Activated CD8-positive, alpha-beta T cell treated with anti-CD3 and anti-CD28 coated beads for 36 hours (primary cell): ENCODE measurements at places on chromosomes 7 and 10.

DNA sequence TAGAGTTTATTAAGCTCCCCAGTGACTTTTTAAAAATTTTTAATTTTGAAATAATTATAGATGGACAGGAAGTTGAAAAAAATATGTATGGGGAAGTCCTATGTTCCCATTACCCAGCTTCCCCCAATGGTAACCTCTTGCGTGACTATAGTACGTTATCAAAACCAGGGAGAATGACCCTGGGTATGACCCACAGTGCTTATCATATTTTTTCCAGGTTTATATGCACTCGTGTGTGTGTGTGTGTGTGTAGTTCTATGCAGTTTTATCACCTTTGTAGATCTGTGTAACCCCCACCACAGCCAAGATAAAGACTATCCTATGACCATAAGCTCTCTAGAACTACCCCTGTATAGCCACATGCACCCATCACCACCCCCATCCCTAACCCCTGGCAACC, 72.8 kb downstream of the TBXAS1 start:
- no peak for DNase-seq

DNA sequence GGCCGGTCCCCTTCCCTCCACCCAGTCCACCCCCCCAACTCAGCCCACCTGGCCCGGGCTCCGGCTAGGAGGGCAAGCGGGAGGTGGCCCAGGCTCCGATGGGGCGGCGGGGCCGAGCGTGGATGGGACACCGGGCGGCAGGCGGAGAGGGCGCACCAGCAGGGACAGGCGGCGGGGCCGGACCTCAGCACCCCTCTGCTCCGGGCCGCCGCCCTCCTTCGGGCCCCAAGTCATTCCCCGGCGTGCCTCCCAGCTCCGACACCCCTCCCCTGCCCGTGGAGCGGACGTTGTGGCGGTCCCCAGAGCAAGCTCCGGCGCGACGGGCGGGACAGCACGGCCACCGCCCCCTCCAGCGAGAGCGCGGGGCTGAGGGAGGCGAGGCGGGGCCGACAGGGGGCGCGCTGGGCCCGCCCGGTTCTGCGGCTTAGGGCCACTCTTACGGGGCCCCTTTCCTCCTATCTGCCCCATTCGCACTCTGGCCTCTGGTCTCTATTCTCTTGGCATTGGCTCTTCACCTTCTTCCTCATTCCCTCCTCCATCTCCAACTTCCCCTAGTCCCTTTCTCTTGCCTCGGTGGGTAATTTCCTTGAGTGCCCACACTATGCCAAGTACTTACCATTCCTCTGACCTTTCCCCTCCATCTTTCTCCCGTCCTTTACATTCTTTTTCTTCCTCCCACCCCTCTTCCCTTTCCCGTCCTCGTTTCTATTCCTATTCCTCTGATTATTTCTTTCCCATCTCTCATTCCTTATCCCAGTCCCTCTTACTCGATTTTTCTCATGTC, 701 bp upstream of the GBX1 start:
- DNase-seq: peak; percentile 74

DNA sequence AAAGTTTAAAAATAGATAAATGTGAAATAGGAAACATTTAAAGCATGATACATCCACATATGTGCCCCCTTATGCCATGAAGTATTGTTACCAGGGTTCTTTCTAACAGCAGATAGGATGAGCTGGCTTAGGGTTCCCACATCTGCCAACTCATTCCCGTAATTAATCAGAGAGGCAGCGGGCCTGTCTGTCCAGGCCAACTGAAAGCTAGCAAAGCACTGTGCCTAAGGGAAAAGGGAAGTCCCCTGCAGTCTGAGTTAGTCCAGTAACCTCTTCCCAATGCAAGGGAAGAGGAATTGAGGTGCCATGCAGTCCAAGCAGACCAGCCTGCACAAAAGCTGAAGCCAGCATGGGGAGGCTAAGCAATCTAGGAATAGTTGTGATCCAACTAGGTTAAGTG, 18.3 kb upstream of the ZC3HAV1L start:
- no peak for DNase-seq

GRCh38 chr7:68414631-68415425, 1183.4 kb upstream of the AUTS2 start:
- no peak for DNase-seq
